ENCODE measurements at places on chromosomes 5 and 9. TPM values are rescaled to one million over a fixed set of nuclear protein-coding genes. Genes with fewer than 3 reads are reported as not detected.

GRCh38 chr9:114889802-114890224 lies 40.6 kb downstream of the TNFSF8 start:
- no peak for DNase-seq

GRCh38 chr5:141850244-141850768 lies 27.9 kb downstream of the PCDH1 start:
- no peak for DNase-seq

GRCh38 chr5:168961681-168962080 lies 339.3 kb downstream of the SLIT3 start:
- DNase-seq: no peak

GRCh38 chr5:97163360-97163764 lies 19.7 kb downstream of the RIOK2 start:
- DNase-seq: no peak

DNA sequence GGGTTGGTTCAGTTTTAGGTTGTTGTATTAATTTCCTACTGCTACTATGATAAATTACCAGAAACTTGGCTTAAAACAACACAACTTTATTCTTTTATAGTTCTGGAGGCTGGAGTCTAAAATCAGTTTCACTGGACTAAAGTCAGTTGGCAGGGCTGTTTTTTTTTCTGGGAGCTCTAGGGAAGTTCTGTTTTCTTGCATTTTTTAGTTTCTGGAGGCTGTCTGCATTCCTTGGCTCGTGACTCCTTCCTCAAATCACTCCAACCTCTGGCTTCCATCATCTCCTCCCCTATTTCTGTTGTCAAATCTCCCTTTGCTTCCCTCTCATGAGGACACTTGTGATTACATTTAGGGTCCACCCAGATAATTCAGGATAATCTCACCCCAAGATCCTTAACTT lies 51.3 kb upstream of the SUB1 start:
- DNase-seq: no peak

GRCh38 chr9:124033348-124033747 lies 21.8 kb downstream of the LHX2 start:
- no peak for DNase-seq

DNA sequence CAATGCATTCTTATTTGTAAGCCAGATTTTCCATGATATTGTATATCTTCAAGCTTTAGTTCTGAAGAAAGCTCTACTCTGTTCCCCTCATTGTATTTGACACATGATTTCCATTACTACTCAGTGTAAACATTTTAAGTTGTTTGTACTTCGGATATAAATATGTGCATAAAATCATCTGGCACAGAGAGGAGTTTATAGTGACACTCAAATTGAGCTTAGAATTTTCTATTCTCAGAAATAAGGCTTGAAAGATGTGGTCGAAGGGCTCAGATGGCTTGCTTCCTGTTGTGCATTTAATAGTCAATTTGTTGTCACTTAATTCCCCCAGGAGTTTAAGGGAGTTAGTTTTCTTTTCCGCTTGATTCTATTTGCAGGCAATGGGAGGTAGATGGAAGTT lies 88.8 kb downstream of the PPIC start:
- no peak for DNase-seq

Gene SPINK6
- polyA plus RNA-seq: not detected

Gene LCN12
- 20.2 TPM for polyA plus RNA-seq

Gene BARHL1
- not detected for polyA plus RNA-seq

Gene ADGRD2
- 0.10 TPM for polyA plus RNA-seq

Gene PFN3
- polyA plus RNA-seq: 2.0 TPM

Gene HTR1A
- not detected for polyA plus RNA-seq

Gene VLDLR
- 33.0 TPM for polyA plus RNA-seq

Gene PCDHGA5
- 2.7 TPM for polyA plus RNA-seq

Data from left kidney (tissue), 8 donors.